M059J (cell line): ENCODE measurements at places on chromosomes 2 and 18. TPM values are rescaled to one million over a fixed set of nuclear protein-coding genes. Genes with fewer than 3 reads are reported as not detected.

Gene TANC1
- total RNA-seq = 14.6 and 22.8 TPM in 2 replicates

Gene SGPP2
- total RNA-seq = 0.05 TPM in 1 of 2 replicates, not detected in the other

DNA sequence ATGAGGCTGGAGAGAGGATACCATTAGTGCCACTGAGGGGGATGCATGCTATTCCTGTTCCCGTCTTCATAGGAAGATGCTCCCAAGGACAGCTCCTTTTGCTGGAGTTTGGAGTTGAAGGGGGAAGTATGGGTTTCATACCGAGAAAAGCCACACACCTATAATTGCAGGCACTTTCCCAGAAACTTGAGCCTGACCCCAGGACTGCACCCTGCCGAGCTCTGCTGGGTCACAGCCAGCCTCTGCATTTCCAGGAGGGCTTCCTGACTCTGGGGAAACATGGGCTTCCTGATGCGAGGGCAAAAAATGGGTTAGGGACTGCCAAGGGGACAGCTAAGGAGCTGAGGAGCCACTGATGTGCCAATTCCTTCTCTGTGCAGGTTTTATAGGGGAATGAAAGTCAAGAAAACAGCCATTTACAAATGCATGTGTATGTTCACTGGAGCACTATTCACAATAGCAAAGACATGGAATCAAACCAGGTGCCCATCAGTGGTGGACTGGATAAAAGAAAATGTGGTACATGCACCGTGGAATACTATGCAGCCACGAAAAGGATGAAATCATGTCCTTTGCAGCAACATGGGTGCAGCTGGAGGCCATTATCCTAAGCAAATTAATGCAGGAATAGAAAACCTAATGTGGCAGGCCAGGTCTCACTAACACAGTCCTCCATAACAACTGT, 104.5 kb downstream of the ACAA2 start:
- DNase-seq = no peak

GRCh38 chr2:200658278-200658864, 72.6 kb downstream of the AOX1 start:
- DNase-seq = peak; percentile 22

DNA sequence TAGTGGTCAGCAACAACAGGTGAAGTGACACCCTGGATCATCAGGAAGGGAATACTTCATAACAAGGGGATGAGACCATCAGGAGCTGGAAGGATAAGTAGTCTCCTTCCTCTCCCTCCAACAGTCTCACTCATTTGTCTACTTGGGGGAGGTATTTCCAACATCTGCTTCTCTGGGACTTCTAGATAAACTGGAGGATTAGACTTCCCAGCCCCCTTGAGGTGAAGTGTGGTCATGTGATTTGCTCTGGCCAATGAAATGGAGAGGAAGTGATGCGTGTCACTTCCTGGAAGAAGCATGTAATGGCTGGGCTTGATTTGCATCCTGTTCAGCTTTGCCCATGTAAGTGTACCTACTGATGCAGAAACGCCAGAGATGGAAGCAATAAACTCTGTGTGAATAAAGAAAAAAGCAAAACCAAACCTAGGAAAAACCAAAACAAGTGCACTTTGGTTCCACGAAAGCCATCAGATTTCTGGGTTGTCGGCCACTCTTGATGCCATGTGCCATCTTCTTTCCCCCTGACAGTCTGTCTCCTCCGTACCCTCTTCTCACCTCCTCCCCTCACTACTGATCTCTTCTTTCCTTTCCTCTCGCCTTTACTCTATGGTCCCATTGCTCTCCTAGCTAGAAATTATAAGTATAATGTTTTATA, 76.1 kb upstream of the DNMT3A start:
- DNase-seq = peak; percentile 2

DNA sequence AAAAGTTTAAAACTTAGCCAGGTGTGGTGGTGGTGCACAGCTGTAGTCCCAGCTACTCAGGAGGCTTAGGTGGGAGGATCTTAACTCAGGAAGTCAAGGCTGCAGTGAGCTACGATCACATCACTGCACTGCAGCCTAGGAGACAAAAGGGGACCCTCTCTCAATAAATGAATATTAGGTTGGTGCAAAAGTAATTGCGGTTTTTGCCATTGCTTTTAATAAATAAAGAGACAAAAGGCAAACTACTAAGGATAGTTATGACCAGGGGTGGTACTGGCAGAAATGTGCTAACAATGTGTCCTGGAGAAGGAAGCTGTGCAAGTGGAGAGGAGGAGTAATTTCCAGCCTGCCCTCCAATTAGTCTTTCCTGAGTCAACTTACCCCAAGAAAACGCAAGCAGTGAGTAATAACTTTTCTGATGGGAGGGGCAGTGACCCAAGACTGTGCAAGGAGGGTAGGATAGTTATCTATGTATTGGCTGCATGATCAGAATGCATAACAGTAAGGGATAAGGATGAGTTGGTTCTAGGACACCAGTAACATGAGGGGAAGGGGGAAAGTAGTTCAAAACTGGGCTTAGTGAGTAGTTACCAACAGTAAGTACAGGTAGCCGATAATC, 1.5 kb downstream of the EXOC6B start:
- peak; percentile 74 for DNase-seq

DNA sequence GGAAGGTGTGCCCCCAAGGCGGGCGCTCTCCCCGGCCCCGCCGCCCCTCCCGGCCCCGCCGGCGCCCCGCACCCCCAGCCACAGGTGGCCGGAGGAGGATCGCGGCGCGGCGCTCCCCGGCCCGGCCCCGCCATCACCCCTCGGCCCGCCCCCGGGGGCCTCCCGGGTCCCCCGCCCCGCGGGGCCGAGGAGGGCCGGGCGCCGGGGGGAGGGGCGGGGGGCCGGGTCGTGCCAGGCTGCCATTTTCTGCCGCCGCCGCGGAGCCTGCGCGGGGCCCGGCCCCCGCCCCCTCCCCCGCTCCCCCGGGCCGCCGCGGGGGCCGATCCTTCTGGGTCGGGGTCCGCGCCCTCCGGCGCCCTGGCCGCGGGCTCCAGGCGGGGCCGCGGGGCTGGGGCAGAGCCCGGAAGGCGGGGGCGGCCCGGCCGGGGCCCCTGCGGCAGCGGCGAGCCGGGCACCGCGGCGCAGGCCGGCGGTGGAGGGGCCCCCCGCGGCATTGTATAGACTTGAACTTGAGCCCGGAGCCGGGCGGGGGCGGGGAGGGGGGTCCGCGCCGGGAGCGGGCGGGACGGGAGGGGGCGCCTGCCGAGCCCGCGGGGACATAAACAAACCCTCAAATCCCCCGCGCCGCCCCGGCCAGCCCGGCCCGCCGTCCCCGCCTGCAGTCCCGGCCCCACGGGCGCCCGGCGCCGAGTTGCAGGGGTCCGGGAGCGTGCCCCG, 556 bp downstream of the DNMT3A start:
- no peak for DNase-seq

GRCh38 chr2:101842471-101842870, 145.0 kb downstream of the MAP4K4 start:
- DNase-seq = no peak

GRCh38 chr2:170052151-170052550, 125.8 kb upstream of the MYO3B start:
- peak; percentile 32 for DNase-seq

Gene SPHKAP
- total RNA-seq = not detected in 2 replicates
